ENCODE measurements at places on chromosomes 7 and 10.

DNA sequence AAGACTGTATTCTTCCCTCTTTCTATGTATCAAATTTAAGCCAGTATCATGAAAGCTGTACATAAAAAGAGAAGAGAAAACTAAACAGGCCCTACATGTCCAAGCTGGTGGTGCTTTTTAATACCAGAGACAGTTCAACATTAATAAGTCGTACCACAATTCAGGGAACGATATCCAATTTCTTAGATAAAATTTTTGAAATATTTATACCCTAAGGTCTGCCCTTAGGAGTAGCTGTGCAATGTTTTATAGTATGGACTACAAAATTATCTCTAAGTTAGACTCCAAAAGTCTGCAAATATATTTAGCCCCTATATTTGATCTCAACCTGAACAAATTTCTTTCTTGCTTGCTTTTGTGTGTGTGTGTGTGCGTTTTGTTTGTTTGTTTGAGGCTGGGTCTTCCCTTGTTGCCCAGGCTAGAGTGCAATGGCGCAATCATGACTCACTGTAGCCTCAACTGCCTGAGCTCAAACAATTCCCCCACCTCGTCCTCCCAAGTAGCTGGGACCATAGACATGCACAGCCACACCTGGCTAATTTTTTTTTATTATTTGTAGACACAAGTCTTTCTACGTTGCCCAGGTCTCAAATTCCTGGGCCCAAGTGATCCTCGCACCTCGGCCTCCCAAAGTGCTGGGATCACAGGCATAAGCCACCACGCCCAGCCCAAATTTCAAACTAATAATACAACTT lies 13.2 kb downstream of the ARHGAP19 start:
- DNase-seq: no peak

- no peak for DNase-seq
Observed at GRCh38 chr7:93923296-93923695, 1.8 kb downstream of the GNG11 start.

- DNase-seq: no peak
Observed at GRCh38 chr7:14835384-14835783, 67.2 kb downstream of the DGKB start.

DNA sequence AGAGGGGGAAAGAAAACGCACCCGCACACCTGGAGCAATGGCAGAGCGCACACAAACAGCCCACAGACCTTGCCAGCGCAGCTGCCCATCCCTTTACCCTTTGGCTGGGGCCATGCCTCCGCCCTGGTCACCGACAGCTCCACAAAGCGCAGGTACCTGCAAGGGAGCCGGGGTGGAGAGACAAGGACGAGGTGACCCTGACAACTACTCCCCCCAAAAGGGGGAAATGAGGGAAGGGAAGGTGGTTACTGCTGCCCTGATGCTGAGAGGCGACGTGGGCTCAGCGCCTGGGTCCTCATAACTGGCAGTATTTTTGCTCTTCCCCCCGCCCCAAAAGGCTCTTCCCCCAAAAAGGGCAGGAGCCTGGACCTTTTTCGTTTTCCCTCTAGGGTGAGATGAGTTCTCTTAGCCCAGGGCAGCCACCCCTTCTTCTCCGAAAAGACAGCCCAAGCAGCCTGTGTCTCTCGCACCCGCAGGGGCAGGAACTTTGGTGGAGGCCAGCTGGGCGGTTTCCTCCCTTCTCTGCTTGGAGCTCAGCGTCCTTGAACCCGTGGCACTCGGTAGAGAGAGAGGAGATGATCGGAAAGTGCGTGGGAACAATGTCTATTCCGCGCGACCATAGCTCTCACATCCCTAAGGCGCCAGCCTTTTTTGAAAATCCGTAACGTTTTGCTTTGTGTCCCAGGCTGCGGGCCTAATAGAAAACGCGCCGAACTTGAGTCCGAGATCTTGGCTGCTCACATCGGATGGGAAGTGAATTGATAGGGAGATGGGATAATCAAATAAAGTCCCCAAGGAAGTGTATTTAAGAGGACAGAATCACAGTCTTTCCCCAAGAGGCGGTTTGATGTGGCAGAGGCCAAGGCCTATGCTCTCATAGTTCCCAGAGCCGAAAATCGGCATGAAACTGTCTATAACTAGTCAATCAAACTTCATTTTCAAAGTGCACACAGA lies 1.0 kb downstream of the NKX2-3 start:
- DNase-seq: no peak

DNA sequence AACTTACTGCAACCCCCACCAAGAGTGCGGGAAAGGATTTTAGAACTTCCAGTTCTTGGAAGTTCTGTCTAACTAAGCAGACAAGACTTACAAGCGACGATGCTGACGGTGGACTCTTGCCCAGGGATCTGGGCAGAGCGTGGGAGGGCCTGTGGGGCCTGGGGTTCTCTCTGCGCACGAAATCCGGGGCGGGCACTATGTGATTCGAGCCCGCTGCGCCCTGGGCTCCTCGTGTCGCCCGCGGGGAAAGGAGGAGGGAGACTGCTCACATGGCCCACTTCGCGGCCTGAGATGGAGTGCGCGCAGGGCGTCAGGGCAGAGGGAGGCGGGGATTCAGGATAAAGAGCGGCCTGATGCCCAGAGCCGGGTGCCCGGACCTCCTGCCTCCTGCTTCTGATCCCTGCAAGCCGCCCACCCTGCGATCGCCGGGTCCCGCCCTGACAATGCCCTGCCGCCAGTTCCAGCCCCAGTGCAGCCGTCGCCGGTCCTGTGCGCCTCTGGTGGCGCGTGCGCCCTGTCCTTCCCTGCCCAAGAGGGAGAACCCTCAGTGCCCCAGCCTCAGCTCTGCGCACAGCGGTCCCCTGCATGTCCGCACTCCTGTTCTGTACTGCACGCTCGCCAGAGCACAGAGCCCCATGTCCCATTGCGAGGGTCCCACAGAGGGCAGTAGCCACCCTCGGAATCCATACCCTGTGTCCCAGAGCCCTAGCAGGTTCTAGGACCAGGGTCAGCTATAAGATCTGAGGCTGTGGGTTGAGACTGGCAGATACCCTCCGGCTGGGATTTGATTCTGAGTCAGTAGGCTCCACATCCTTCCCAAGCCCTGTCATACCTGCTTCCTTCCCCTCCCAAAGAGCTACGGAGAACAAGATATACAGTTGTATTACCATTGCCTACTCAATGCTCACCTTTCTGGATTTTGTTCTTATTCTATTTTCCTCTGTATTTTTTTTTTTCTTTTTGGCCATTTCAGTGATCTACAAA lies 99.4 kb upstream of the TMEM106B start:
- DNase-seq: no peak

DNA sequence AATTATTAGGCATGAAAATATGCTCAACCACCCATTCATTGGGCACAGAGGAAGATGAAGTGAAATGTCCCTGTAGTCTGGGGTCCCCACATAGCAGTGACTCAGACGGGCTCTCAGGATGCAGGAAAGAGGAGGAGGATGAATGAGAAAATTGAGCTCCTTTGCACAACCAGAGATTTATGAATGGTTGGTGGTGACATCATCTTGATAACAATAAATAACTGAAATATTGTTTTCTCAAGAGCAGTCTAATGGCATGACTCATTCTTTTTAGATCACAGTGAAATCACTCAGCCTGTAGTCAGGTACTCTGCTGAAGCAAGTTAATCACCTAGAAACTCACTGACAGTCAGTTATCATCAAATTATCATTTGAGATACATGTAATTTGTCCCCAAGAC lies 254.1 kb downstream of the RELN start:
- no peak for DNase-seq

- DNase-seq: peak; percentile 16
Observed at GRCh38 chr10:93894516-93895378, 969 bp downstream of the SLC35G1 start.

- DNase-seq: no peak
Observed at GRCh38 chr7:96718107-96719003, 8.7 kb upstream of the SEM1 start.

GRCh38 chr7:14637968-14638367 lies 264.6 kb downstream of the DGKB start:
- no peak for DNase-seq

DNA sequence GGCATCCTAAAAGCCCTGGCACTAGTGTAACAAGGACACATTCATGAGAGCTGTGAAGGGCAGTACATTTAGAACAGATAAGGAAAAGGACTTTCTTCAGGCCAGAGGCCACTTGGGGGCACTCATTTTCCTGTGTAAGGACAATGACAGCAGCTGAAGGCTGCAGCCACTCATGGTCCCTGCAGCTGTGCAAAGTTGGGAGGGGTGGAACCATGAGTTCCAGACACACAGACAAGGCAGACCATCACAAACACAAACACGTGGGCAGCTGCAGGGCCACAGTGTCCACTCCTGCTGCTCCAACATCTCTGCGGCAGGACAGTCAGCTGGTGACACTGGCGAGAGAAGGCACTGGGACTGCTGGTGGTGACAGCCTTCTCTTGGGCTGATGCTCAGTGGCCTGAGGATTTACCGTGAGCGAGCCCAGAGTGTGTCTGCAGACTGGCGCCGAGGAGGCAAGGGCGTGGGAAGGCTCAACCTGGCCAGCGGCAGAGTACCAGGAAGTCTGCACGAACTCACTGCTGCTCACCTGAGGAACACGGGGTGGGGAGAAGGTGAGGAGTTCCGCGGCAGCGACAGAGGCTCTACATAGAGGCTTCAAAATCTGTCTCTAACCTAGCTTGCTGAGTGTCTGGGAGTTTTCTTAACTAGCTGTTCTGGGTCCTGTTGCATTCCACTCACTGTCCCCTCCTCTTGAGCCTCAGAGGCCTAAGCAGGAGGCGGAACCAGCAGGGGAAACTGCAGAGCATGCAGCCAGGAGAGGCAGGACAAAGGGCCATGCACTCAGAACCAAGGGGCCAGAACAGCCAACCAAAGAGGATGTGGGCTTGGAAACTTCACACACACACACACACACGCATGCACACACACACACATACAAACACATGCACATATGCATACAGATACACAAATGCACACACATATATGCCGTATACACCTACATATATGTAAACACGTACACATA lies 76.5 kb upstream of the DDC start:
- DNase-seq: peak; percentile 23

GRCh38 chr7:34198231-34198641 lies 292.9 kb downstream of the BMPER start:
- DNase-seq: no peak

GRCh38 chr7:85529831-85530230 lies 343.0 kb upstream of the SEMA3D start:
- no peak for DNase-seq

DNA sequence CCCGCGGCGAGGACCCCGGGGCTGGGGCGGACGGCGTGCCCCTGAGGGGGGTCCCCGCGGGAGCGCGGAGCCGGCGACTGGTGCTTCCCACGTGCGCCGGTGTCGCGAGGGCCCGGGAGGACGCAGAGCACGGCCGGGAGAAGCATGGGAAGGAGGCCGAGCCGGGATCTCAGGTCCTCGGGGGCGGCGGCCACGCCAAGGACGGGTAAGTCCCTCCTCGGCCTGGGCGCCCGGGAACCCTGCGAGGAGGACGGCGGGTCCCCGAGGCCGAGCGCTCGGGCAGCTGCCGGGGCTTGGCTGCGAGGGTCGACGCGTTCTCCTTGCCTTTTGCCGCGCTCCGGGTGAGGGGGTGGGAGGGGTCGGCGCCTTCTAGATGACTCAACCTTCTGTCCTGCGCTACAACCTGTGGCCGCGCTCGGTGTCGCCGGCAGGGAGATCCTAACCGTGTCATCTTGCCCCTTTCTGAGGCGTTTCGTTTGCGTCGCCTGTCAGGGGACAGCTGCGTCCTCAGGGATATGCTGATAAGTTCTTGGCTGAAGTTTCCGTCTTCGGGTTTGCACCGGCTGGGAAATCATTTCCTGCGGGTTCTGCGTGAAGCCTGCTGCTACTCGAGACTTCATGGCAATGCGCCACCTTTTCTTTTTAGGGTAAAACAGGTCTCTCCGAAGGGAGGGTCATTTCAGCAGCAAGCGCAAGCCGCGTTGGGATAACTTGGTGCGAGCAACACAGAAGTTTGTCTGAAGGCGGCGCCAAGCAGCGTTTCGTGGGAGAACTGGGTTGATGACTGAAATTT lies 529 bp downstream of the TASOR2 start:
- peak; percentile 82 for DNase-seq

DNA sequence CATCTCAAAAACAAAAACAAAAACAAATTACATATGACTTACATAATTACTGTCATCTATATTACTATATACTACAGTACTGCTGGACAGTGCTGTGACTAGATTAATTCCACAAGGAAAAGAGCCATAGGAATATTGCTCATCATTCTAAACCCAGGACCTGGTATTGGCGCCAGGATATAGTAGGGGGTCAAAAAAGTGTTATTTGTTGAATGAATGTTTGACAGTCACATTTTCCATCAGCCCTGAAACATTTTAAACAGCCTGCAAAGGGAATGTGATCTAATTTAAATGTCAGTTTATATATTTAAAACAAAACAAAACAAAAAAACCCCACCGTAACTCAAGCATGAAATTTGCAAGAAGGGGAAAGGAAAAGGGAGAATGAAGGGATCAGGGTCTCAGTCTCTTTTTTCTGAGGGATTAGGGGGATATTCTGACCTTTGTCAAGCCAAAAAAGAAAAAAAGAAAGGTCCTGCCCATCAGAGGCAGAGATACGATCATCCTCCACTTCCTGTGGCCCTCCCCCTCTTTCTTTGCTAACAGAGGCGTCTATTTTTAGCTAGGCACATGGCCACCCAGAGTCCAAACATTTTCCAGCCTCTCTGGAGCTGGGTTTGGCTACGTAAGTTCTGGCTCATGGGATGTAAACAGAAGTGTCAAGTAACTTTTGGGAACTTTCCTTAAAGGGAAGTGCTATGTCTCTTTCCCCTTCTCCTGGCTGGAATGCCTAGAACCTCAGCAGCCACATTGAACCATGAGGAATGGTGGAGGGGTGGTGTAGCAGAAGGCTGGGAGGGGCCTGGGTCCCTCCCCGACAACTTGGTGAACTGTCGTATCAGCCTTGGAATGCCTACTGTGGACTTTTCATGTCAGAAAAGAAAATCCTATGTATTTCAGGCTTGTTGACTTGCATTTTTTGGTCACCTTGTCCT lies 44.6 kb upstream of the DLG5 start:
- DNase-seq: peak; percentile 65
